ENCODE measurements at places on chromosomes 1 and 21.

DNA sequence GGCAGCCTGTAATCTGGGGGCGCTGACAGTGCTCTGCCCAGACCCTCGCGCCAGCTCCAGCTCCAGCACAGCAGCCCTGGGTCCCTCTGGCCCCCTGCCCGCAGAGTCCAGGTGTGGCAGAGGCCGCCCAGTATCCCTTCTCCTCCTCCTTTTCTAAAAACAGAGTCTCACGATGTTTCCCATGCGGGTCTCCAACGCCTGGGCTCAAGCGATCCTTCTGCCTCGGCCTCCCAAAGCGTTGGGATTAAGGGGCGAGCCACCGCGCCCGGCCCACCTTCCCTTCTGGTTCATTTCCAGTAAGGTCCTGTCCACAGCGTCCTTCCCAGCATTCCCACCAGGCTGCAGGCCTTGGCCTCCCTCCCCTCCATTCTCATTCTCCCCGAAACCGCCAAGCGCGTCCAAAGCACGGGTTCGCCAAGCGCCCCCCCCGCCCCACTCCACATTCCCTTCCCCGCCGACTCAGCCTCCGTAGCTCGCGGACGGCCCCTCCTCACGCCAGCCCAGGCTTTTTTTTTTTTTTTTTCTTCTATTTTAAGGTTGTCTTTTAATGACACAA, 2.0 kb upstream of the PCBP3 start:
- peak; percentile 26 for DNase-seq

DNA sequence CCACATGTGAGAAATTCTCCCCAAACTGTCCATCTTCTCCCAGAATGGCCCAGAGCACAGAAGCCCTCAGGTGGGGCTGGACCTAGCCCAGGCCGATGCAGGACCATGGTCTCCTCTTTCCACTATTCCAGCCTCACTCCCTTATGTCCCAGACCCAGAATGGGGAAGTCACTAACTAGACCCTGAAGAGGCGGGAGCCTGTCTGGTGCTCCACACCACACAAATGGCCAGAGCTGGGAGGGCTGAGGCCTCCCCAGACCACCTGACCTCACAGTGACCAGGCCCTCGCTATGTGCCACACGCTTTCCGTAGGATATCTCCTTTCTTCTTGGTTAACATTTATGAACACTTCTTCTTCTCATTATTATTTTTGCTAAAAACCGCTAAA, 54.9 kb upstream of the EDN2 start:
- DNase-seq, result no peak

DNA sequence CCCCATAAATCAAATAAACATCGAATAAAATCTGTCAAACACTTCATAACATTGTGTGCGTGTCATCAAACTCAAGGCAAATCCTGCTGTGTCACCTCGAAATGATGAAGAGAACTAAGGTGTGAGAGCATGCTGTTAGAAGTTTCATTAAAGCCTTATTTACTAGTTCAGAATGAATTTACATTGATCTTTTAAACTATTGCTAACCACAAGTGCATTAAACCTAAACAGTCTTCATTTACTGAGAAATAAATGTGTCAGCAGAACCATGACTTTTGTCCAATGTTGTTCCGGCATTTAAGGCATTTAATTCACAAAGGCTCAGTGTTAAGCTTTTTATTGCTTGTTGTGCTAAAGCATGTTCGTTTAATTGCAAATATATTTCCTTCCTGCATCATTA, 474.4 kb downstream of the SETD4 start:
- no peak for DNase-seq

DNA sequence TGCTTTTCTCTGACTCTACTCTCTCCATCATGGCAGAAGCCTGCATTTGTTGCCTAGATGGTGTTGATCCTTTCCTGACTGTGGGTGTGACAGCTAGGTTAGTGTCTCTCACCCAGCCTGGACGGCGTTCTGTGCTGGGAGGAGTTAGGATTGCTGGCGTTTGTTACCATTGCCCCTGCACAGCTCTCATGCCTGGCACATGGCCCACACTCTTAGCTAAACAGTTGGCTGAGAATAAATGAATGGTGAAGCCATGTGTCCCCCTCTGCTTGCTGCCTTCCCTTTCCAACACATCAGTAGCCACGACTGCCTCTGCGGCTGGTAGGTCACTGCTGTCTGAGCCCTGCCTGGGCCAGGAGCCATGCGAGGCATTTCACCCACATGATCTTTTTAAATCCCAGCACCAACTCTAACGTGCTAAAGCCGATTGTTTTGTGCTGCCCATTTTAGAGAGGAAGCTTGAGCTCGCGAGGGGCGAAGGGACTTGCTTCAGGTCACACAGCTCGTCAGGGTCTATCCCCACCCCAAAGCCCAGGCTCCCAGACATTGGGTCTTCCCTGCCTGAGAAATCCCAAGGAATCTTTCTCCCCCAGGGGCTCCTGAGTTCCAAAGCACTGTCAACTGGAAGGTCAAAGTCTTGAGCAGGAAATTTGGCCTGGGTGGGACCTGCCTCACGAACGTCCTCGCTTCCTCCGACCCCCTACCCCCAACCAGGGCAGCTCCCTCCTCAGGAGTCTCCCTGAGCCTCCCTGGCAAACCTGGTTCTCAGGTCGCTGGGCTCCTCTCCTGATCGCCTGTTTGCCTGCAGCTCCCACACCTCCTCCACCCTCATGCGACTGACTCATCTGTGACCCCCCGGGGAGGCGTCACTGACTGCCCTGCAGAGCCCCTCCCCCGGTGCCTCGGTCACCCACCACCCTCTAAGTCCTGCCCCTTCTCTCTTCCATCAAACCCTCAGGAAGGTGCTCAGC, 271.7 kb upstream of the C1orf174 start:
- no peak for DNase-seq

DNA sequence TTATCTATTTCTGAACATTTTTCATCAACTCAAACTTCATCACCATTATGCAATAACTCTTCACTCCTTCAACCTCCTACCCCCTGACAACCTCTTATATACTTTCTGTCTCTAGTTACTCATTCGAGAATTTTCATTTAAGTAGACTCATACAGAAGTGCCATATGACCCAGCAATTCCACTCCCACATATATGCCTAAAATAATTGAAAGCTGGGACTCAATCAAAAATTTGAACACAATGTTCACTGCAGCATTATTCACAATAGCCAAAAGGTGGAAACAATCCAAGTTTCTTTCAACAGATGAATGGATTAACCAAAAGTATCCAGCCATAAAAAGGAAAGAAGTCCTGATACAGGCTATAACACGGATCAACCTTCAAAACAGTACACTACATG, 24.1 kb downstream of the COL11A1 start:
- DNase-seq, result no peak

DNA sequence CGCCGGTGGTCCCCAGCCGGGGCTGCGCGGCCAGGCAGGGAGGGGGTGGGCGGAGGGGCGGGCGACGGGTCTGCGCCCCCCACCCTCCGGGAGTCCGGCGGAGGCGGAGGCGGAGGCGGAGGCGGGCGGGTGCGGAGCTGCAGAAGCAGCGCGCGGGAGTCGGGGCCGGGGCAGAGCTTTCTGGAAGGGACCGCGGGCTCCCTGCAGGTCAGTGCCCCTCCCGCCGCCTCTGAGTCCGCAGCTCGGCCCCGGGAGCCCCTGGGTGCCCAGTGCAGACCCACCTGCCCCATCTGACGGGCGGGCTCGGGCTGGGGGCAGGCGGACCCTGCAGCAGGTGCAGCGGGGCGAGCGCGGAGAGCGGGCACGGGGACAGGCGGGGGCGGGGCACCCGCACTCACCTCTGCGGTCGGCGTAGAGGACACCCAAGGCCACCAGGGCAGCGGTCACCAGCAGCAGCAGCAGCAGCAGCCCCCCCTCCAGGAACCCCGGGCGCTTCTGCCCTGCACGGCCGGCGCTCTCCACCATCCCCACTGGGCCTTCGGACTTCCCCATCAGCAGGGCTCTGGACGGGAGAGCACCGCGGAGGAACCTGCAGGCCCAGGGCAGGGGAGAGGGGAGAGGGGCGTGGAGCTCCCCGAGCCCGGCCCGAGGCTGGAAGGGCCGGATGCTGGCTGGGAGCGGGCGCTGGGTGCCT, 3.7 kb downstream of the MMEL1 start:
- DNase-seq, result no peak

DNA sequence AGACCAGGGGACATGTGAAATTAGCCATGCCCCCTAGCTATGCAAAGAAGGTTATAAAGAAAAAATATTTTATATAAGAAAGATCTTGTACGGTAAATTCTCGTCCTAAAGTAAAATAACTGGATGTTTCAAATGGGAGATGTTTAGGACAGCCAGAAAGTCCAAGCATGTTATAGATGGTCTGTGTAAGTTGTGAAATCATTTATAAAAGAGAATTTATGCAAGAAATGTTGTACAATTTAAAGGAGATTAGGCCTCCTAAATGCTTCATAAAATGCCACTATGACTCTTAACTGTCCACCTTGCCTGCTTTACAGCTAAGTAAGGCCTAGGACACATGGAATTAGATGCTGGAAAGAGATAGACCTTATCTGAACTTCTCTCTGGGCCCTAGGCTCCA, 118.1 kb upstream of the POGK start:
- DNase-seq, result no peak

DNA sequence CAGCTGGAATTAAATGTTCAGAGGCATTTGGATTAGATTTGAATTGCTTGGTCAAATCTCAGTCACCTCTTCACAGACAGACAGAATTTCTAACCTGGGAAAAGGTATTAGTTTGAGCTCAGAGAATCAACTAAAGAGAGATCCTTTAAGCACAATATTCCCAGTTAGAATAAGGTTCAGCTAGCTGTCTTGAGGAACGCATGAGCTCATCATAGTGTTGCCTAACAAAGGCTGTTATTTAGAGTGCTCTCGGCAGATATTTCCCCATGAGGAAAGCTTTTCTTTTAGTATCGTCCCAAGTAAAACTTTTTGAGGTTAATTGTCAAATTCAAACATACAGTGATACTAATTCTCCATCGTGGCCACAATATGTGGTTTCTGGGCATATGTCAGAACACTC, 269.9 kb downstream of the HLX start:
- no peak for DNase-seq

GRCh38 chr1:63909526-63909925, 135.7 kb downstream of the ROR1 start:
- no peak for DNase-seq

DNA sequence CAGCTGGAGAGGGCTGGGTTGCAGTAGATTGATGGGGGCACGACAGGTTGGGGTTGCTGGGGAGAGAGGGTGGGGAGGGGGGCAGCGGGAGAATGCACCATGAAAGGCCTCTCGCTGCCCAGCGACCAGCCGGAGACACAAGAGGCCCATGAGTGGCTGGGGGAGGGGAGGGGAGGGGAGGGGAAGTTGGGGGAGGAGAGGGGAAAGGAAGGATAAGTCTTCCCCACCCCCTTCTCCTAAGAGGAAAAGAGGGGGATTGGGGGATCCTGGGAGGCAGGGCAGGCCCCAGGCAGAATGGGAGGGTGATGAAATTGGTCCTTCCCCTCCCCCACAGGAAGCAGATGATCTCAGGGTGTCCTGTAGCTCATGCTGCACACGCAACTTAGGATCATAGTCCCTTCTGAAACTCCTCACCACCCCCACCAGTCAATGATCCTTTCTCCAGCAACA, 45.7 kb downstream of the PAX7 start:
- DNase-seq, result no peak

DNA sequence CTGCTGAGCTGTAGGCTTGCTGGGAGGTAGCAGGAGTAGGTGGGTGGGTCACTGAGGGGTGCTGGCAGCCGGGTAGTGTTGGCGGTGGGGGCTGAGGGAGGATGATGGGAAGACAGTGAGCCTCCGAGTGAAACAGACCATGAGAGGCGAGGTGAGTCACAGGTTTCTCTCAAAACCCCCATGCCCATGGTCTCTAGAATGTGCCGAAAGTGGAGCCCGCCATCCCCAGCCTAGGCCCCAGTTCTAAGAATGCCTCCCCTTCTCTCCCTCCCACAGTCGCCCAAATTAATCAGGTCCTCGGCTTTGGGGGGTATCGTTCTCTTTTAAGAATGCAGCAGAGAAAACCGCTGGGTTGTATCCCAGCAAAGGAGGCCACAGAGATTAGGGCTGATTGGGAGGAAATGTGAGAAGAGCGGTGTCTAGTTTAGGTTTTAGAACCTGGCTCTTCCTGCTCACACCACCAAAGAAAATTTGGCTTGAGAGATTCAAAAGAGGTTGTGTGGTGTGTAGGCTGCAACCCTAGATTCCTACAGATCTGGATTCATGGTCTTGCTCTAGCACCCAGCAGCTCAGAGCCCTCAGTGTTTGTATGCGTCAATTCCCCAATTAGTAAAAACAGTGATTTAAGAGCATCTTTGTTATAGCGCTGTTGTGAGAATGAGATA, 27.7 kb upstream of the IL19 start:
- DNase-seq, result no peak

- peak; percentile 52 for DNase-seq
Observed at GRCh38 chr1:6612641-6613360, 730 bp upstream of the PHF13 start.

GRCh38 chr1:178573330-178573729, 60.4 kb downstream of the TEX35 start:
- no peak for DNase-seq

GRCh38 chr1:242827538-242827937, 303.0 kb upstream of the PLD5 start:
- no peak for DNase-seq

DNA sequence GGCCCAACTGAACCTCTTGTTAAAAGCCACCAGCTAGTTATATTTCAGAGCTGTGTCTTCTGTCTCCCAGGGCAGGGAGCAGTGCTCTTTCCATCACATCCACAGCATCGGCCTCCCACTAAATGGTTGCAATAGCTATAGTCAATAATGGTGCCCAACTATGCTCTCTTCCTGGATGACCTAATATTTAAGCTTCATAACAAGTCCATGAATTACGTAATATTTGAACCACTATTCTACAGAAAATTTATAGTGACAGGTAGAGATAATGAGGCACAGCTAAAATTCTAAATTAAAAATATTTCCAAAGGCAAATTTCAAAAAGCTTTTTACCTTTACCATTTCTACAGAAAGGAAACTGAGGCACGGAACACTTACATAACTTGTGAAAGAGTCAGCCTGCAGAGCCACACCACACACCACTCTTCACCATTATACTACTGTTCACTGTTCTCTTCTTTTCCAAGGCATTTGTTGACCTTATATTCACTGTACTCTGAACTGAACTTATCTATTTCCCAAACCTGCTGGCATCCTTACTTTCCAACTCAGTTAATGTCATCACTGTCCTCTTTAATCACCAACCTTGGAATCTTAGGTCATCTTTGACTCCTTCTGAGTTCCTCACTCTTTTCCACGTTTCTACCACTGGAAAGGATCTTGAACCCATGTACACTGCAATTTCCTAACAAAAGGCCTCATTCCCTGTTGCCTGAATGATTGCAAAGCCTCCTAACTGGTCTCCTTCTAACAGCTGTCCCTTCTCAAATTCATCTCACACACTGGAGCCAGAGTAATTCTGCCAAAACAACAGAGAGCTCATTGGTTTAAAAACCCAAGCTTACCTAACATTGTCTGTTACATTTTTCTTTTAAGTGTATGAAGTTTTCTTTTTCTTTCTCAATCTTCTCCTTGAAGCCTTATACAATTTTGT, 85.5 kb downstream of the DDAH1 start:
- DNase-seq, result no peak

DNA sequence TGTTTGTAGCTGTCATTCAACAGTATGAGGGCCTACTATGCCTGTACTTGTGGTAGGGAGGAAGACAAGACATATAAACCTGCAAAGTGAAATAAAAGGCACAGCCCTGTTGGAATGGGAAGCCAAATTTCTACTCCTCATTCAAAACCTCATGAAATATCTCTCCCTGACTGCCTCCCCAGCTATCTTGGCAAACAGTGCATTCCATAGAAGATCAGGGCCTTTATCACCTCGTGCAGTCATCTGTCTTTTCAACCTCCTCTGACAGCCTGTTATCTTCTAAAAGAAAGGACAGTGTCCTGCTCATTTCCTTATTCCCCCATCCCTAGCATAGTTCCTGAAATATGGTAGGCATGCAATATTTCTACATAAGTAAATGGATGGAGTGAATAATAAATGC, 71.0 kb downstream of the SH3GLB1 start:
- no peak for DNase-seq

- peak; percentile 85 for DNase-seq
Observed at GRCh38 chr1:230310381-230311163, 115.6 kb downstream of the PGBD5 start.
